Stimulated activated CD4-positive, alpha-beta T cell treated with anti-CD3 and anti-CD28 coated beads, Interleukin-1b, Interleukin-23, amount 100 ng/mL, for 1 hour (primary cell): ENCODE measurements at places on chromosomes 2 and 18.

GRCh38 chr2:28361991-28362710 lies 30.5 kb upstream of the FOSL2 start:
- DNase-seq, result no peak

DNA sequence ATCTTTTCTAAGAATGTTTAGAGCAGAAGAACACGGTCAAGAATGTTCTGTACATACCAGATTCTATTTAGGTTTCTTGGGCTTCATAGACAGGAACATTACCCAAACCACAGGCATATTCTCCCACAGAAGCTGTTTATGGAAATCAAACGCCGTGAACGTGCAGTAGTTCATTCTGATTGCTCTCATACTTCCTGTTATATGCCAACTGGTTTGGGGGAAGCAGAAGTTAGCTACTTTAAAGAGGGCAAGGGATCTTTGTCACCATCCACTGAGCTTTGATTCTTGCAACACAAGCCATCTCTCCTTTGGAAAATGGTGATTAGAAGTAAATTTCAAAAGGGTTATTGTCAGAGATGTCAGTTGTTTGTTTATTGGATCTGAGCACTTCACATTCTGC lies 182.2 kb upstream of the NRP2 start:
- no peak for DNase-seq

GRCh38 chr2:30566631-30567030 lies 119.6 kb downstream of the LCLAT1 start:
- no peak for DNase-seq

DNA sequence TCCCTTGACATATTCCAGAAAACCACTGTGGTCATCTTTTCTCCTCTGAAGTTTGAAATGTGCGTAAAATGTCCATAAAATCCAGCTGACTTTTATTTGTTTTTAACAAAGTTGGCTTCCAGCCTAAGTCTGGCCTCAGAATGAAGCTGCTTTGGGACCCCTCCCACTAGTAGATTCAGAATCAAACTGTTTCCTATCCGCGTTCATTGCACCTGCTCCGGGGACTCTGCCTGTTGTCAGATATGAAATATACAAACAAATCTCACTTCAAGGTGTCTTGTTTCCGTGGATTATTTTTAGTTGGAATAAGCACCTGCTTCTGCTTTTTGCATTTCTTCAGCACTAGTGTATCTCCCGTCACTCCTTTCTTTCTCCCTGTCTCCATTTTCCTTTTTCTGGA lies 115.7 kb upstream of the FHL2 start:
- no peak for DNase-seq

- DNase-seq, result no peak
Measured at GRCh38 chr18:56351911-56352500, 286.4 kb downstream of the TXNL1 start.

GRCh38 chr2:198534756-198535155 lies 730.4 kb downstream of the PLCL1 start:
- DNase-seq, result no peak

DNA sequence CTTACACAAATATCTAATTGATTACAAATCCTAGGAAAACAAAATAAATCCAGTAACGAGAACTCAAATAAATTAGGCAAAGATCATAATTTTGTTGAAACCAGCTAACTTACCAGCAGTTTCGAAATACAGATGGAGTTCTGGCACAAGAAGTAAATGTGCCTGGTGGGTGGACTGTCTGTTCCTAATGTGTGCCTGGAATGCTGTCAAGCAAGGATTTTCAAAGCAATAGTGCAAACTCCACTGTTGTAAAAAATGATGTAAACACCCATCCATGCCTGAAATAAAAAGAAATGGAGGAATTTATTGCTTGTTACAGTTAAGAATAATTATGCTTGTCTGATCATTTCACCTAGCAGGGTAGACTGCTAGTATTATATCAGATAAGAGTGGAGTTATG lies 423.9 kb upstream of the MAP2 start:
- no peak for DNase-seq

DNA sequence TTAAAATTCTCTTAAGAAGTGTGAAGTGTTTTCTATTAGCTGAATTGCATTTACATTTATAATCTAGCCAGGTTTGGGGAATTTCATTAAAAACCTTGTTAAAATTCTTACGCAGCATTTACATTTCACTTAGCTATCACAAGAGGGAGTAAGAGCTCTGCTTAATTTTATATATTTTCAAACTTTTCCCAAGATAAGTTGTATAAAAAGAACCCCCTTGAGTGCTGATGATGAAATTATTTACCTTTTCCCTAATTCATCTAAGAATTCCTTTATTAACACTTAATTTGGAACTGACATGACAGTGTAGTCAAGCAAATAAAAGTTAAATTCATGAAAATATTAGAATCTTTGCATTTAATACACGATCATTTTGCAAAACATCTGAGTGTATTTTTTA lies 54.2 kb upstream of the ZSWIM2 start:
- no peak for DNase-seq
